CD4-positive, alpha-beta T cell treated with Interleukin-21 for 1 hour (primary cell): ENCODE measurements at places on chromosomes 6 and 20.

DNA sequence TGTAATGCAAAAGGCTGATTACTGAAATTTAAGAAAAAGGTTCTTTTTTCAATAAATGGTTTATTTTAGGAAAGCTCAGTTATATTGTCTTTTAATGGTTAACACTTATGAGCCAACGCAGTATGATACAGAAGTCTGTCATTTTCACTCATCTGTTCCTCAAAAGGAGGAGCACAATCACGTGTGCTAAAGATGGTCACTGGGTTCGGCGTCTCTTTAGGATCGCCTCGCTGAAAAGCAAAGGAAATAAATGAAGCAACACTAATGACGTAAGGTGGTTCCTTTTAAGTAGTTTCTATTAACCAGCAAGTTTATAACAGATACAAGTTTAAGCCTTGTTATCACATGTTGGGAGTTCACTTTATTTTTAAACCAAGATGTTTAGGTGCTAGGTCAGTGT, 125.7 kb downstream of the MAP3K4 start:
- DNase-seq: peak; percentile 8

DNA sequence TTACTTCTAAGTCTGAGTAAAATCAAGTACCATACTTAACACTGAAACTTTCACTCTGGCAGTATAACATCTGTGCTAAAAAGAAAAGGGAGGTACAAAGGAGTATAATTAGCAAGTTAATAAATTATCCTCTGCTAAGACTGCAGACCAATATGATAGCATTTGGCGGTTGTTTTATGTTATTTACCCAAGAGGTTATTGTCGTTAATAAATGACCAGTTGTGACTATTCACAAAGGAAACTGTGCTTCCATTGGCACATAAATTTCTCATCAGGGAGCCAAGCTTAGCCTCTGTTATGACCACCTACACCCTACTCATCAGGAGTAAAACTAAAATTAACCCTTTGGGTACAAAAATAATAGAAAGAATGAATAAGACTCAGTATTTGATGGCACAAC, 86.5 kb downstream of the CRYBG1 start:
- no peak for DNase-seq

DNA sequence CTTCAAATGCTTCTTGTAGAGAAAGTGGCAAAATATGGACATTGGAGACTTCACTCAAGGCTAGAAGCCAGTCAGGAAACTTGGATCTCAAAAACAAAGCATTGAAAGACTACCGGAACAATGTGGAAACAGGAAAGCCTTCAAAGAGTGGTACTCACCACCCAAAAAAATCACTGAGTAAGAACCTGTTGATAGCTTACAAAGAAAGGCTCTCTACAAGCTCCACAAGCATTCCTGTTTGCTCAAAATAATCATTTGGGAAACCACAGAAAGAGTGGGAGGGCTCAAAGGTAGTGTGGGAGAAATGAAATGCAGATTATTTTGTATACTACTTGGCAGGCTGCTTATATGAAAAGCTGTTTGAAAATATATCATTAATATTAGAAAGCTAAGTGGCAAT, 9.5 kb upstream of the DST start:
- DNase-seq: no peak

- no peak for DNase-seq
Measured at GRCh38 chr20:63951398-63952209, 4.6 kb downstream of the UCKL1 start.

DNA sequence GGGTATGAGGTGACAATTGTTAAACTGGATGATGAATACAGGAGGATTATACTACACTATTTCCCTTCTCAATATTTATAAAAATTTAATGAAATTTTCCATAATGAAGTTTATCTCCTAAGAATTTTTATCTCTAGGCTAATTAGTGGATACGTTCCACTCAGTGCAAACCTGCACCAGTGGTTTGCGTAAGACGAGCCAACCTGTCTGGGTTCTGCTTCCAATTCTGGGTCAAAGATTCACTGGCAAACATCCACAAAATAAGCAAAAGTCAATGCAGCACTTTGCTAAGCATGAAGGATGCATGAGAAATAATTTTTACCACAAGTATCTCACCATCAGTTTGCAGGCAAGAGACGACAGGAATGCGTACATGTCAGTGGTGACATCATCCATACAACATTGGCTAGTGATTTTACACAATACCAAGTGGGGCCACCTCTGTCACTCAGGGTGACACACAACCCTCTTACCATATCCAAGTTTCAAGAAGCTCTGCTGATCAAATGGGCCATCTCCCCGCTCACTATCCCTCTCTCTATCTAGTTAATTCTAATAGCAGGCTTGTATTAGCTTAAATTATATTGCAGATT, 51.7 kb downstream of the FAM50B start:
- DNase-seq: no peak

- DNase-seq: no peak
Measured at GRCh38 chr6:129929433-129929832, 68.3 kb upstream of the TMEM244 start.

- DNase-seq: no peak
Measured at GRCh38 chr6:16251706-16252105, 13.3 kb downstream of the GMPR start.

- no peak for DNase-seq
Measured at GRCh38 chr6:128216917-128217316, 303.5 kb downstream of the PTPRK start.

GRCh38 chr6:38549795-38550194, 89.9 kb downstream of the BTBD9 start:
- DNase-seq: no peak

- DNase-seq: no peak
Measured at GRCh38 chr20:44914924-44915323, 5.1 kb downstream of the PABPC1L start.

DNA sequence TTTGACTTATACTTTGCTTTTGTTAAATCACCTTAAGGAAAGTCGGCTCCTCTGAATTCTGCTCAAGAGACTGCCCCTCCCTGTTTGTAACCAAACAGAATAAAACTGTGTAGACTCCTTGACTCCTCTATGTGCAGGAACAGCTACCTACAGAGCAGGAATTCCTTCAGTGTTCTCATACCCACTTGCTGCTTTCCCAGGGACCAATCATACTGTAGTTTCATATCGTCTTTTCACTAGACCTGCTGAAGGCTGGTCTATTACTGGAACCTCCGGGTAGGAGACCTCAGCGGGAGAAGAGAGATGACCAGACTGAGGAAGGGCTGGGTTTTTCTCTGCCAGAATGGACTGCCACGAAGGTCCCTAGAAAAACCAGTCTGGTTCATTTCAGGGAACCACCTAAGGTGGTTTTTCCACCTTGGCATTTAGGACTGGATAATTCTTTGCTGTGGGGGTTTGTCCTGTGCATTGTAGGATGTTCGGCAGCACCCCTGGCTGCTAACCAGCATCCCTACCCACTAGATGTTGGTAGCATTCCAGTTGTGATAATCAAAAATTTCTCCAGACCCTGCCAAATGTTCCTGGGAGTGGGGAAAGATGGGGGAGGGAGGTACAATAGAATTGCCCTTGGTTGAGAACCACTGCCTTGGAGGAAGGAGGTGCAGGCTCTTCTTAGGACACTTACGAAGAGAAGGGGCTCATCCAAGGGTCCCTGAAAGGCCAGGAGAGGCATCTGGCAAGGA, 80.5 kb downstream of the DNAAF9 start:
- DNase-seq: no peak

DNA sequence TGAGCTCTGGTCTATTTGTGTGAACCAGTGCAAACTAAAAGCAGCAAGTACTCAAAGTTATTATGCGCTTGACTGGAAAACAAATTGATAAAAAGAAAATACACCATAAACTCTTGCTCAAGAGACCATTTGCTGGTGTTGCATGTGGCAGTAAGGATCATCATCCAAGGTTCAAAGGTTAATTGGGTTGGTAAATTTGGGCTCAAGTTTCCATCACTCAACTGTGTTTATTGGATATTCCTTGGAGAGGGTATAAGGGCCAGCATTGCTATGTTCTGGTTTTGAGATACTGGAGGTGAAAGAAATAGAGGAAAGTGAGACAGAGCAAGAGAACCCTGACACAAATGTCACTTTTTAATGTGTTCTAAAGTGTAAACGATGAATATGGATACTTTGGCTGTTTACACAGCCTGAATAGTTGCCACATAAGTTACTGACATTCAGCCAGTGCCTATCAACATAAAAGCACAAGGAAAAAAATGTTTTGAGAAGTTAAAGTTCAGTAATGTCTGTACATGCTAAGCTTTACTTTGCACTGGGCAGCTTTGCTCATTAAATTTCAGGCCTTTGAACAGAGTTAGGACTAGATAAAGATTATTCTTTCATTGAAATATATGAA, 736.1 kb downstream of the HDGFL1 start:
- no peak for DNase-seq

DNA sequence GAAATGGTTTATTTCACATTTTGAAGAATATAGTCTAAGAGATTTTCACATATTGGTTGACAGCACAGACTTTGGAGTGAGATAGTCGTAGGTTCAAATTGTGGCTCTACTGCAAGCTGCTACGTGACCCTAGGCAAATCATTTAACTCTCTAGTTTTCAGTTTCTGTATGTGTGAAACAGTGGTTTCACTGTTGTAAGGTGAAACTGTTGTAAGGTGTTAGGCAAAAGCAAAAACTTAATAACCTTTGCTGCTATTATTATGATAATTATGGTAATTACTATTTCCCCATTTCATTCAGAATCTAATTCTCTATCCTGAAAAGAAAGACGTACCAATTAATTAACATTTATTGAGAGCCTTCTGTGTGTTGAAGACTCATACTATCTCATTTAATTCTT, 144.2 kb downstream of the REV3L start:
- no peak for DNase-seq

DNA sequence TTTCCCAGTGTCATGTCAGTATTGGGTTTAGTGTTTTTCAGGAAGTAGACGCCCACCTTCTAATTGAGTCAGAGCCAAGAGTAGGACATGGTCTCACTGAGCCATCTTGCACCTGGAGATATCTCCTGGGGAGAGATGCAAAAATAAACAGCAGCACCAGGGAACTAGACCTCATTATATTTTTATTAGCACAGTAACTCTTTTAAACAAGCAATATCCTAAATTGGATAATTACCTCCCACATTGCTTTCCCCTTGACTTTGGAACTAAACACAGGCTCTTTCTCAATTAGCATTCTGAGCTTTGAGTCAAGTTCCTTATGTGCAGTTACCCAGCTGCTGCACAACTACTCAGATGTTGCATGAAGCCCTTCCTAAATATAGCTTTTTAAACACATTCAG, 175.4 kb downstream of the IBTK start:
- no peak for DNase-seq

DNA sequence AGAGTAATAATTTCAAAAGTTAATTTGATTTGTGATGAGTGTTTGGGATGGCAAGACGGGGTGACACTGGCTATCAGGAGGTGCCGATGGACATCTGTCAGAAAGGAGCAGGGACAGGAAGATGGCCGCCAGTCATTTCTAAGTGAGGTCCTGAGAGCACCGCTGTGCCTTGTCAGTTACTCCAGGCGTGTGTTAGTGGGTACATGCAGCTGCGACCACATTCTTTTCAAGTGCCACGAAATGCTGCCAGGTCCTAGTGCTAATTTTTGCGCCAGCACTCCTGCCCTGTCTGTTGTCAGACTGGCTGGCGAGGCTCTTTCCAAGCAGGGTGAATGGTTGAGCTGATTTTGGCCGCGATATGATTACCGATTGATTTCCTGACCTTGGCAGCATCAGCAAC, 64.6 kb upstream of the INSM1 start:
- no peak for DNase-seq

- peak; percentile 63 for DNase-seq
Measured at GRCh38 chr6:31901415-31901952, 402 bp downstream of the ZBTB12 start.

DNA sequence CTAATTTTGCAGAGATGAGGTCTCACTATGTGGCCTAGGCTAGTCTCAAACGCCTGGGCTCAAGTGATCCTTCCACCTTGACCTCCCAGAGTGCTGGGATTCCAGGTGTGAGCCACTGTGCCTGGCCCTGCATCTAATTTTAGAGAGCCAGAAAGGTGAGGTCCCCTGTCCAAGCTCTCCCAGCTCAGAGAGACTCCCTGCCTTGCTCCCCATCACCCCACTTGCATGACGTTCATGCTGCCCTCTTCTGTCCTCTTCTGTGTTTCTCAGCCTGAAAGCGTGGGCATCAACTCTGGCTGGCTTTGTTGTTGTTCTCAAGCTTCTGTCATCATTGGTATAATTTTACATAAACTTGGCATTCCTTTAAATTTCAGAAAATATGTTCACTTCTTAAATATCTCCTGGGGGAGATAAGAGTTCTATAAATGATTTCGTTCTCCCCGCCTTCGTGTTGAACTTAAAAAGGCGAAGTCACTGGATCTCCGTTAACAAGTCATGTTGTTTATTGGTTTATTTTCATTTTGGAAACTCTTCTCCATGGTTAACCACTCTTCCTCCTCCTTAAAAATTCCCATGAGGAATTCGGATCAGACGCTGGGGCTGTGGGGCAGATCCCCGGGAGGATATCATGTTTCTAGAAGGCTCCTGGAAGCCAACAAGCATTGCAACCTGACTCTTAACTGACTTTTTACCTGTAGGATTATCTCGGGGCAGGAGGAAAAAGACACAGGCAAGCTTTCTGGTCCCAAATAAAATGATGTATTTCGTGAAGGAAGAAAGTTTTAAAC, 13.2 kb upstream of the PARD6B start:
- no peak for DNase-seq

- no peak for DNase-seq
Measured at GRCh38 chr20:24407151-24407550, 62.3 kb upstream of the SYNDIG1 start.

DNA sequence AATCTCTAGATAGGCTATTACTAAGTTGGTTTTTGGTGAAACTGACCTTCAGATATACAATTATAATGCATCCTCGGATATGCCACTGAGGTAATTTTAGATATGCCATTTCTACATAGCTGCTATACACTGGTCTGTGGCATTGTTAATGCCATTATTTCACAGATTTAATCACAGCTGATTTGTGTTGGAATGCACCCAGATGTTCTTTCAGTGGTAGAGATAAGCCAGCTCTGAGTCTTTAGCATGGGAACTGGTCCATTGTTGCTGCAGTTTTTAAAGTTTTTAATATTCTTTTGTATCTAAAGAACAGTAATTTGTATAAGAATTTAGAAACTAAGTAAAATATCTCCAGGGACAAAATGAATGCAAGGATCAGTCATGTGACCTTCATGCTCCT, 6.8 kb downstream of the TMX4 start:
- DNase-seq: no peak

DNA sequence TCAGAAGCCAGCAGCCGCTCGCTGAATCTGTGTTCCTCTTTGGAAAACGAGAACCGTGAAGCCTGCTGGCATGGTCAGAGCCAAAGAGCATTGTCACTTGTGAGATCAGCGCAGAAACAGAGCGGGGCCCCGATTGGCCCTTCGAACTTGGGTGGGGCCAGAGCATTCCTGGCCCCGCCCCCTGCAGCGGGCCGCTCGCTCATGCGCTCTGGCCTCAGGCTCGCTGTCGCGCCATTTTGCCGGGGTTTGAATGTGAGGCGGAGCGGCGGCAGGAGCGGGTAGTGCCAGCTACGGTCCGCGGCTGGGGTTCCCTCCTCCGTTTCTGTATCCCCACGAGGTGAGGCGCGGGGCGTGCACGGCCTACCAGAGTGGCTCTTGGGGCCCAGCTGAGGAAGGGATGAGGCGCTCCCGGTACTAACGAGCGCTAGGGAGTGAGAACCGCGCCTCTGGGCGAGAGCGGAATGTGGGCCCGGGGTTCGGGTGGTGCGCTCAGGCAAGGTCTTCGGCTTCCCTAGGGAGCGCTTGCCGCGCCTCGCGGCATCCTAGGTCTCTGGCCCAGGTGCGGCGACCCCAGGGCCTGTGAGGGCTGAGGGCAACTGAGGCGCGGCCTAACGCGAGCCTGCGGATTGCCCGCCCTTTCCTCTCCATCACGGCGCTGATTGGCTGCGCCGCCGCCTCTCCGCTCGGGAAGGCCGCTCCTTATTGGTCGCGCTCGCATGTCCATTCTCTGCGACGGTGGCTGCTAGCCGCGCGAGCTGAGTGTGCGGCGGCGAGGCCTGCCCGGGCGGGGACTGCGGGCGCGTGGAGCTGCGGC, at the start of gene CSE1L:
Gene CSE1L (plus strand): TSS at position 226 of the 814 bp plus-strand sequence. CDS start 12,152 bp downstream, outside the sequence.
- DNase-seq: peak; percentile 94
